ENCODE measurements at places on chromosomes 13 and 19. TPM values are rescaled to one million over a fixed set of nuclear protein-coding genes. Genes with fewer than 3 reads are reported as not detected.

The MISP gene
- not detected for total RNA-seq

The MYPOP gene
- 6.1 TPM for total RNA-seq

The RPS28 gene
- 798 TPM for total RNA-seq

The LMTK3 gene
- 0.57 TPM for total RNA-seq

The C1QTNF9 gene
- 0.95 TPM for total RNA-seq

The OVOL3 gene
- total RNA-seq = not detected

The LHFPL6 gene
- 206 TPM for total RNA-seq

The SERP2 gene
- 5.1 TPM for total RNA-seq

Data from posterior vena cava (tissue), 2 donors.